HepG2 (cell line): ENCODE measurements at places on chromosomes 3 and 15.

DNA sequence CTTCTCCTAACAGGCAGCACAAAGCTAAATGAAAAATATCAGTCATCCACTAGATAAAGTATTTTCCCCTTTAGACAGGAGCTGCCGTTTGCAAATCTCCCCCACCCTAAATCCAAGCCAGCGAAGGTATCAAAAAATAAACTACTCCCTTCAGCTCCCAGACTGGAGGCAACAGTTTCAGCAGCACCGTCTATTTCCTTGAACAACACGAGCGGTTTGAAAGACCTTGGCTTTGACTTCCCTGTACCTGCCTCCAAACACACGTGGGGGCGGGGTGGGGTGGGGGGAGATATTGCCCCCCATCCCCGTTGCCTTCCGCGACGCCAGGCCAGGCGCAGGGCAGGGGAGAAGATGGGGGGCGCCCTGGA, 832 bp upstream of the CACNA1D start:
- H3K4me1 ChIP-seq: peaks cover 43% of the 10 kb centered on the region
- peak overlapping the region; percentile 40 for H3K4me3 ChIP-seq
- H3K36me3 ChIP-seq: no peaks in the 10 kb centered on the region
- H3K27me3 ChIP-seq: peaks cover 5% of the 10 kb centered on the region; the same call in 1 of the 2 replicates
- no peak overlapping the region for H3K27ac ChIP-seq

DNA sequence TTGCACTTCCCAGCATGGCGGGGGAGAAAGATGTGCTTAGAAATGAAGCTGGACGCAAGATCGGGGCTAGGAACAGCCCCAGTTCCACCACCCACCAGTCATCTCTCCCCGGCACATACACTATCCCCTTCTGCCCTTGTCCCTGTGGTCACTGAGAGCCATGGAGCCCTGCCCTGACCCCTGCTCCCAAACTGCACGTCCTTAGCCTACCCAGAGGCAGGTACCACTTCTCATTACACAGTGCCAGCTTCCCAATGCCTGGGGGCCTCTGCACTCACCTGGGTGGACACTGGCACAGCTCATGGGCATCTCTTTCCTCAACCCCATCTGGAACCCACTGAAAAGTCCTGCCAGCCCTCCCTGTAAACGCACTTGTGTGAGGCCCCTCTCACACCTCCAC, 139.3 kb upstream of the PRR20G start:
- no peak for DNase-seq
- no peaks in the 10 kb centered on the region for H3K36me3 ChIP-seq
- no peaks in the 10 kb centered on the region for H3K4me1 ChIP-seq

- no peaks in the 10 kb centered on the region for H3K36me3 ChIP-seq
- DNase-seq: no peak
- no peak overlapping the region for H3K4me3 ChIP-seq
- H3K27me3 ChIP-seq: no peaks in the 10 kb centered on the region
Observed at GRCh38 chr15:81619002-81619401, 245.0 kb upstream of the TMC3 start.

GRCh38 chr15:28942571-28942970, 56.8 kb downstream of the APBA2 start:
- no peaks in the 10 kb centered on the region for H3K36me3 ChIP-seq
- no peaks in the 10 kb centered on the region for H3K4me1 ChIP-seq
- DNase-seq: no peak
- no peak overlapping the region for H3K27ac ChIP-seq

DNA sequence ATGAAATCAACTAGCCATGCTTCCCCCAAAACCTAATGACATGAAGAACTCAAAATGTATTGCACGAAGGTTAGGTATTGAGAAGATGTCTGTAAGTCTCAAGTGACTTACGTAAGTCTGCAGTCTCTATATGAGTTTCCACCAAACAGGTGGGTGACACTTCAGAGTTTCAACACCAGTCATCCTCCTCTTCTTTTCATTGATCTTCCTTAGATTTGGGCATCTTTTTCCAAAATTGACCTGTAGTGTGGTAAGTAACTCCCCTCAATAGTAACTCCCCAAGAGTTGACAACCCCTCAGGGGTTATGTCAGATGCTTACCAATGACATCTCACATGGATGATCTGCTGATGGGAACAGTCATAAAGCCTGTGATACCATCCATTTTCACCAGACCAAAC, 46.1 kb downstream of the GPR176 start:
- H3K4me3 ChIP-seq: no peak overlapping the region
- no peak for DNase-seq
- H3K4me1 ChIP-seq: no peaks in the 10 kb centered on the region
- no peaks in the 10 kb centered on the region for H3K27me3 ChIP-seq
